ENCODE measurements at places on chromosomes 5 and 9. TPM values are rescaled to one million over a fixed set of nuclear protein-coding genes. Genes with fewer than 3 reads are reported as not detected.

PCDHB13 gene
- total RNA-seq = not detected

DNA sequence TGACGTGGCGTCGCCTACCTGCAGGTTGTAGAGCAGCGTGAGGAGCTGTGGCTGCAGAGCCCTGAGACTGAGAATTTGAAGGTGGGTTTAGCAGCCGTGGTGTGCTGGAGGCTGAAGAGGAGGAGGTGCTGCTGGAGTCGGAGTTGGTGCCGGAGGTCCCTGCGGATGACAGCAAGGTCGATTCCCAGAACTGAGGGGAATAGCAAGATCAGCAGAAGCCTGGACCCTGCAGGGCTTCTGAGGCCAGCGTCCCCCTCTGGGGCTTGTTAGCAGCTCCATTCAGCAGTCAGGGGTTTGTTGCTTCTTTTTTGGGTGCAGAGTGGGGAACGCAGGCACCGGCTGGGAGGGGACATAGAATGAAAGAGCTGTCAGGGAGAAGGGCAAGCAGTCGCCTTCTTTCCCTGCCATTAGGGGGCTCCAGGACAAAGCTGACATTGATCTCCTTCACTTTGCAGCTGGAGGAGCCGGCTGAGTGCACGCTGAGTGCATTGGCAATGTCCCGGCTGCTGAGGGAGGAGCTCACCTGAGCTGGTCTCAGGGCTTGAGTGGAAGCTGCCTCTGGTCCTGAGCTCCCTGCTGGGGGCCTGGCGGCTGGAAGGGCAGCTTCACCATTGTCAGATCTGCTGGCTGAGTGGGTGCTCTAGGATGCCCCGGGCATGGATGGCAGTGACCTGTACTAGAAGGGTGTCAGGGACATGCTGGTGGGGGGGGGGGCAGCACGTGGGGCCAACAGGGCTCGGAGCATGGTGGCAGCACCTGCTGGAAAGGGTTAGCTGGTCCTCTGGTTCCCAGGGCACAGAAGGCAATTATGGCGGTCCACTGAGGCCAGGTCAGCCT lies 20.8 kb downstream of the OBP2B start:
- peaks cover 21% of the 10 kb centered on the region for H3K4me1 ChIP-seq
- H3K27ac ChIP-seq = no peak overlapping the region
- H3K27me3 ChIP-seq = peaks cover 30% of the 10 kb centered on the region
- H3K36me3 ChIP-seq = no peaks in the 10 kb centered on the region
- no peak overlapping the region for H3K4me3 ChIP-seq
- no peak for DNase-seq

DNA sequence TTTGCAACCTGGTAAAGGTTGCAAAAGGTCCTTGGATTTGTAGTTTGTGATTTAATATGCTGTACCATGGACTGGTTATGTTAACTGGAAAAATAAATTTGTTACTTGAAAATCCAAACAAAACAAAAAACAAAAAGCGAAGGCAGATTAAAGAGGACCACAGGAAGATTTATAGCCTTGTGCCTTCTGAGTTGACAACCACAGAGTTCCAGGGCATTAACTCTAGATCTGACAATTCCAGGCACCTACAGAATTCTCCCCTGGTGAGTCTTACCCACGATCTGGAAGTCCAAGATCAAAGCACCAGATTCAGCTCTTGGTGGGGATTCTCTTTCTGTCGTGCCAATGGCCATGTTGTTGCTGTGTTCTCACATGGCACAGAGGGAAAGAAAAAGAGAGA lies 107.9 kb upstream of the SELENOP start:
- H3K4me3 ChIP-seq = no peak overlapping the region
- no peaks in the 10 kb centered on the region for H3K4me1 ChIP-seq
- no peaks in the 10 kb centered on the region for H3K27me3 ChIP-seq
- DNase-seq = no peak
- no peak overlapping the region for H3K27ac ChIP-seq
- H3K36me3 ChIP-seq = no peaks in the 10 kb centered on the region

ZNF879 gene
- 4.7 TPM for total RNA-seq

IFNA21 gene
- total RNA-seq = not detected
